ENCODE measurements at places on chromosomes 16 and 17.

DNA sequence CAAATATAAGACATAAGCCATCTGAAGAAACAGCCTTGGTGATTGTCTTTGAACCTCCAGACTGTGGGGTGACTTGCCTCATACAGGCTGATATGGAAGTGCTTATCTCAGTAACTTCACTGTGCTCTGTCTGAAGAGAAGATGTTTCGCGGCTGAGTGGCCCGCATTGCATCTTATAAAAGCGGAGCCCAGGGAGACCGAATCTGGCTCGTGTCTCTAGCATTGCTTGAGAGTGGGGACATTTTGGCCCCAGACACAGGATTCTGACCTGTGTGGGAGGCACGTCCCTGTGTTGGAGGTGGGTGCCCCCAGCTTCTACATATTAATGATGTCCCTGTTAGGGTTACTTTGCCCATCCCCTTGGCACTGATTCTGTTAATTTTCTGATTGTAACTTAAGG, 66.4 kb downstream of the METRNL start:
- H3K4me3 ChIP-seq, result no peak overlapping the region
- peaks cover 6% of the 10 kb centered on the region for H3K4me1 ChIP-seq
- no peak overlapping the region for H3K27ac ChIP-seq
- no peak for DNase-seq
- H3K27me3 ChIP-seq, result peaks cover 40% of the 10 kb centered on the region

DNA sequence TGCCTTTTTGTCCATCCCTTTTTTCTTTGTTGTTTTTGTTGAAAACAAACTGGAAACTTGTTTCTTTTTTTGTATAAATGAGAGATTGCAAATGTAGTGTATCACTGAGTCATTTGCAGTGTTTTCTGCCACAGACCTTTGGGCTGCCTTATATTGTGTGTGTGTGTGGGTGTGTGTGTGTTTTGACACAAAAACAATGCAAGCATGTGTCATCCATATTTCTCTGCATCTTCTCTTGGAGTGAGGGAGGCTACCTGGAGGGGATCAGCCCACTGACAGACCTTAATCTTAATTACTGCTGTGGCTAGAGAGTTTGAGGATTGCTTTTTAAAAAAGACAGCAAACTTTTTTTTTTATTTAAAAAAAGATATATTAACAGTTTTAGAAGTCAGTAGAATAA, 4.9 kb downstream of the SOX9 start:
- no peak overlapping the region for H3K27ac ChIP-seq
- no peak for DNase-seq
- peaks cover 19% of the 10 kb centered on the region for H3K36me3 ChIP-seq
- H3K4me3 ChIP-seq, result peak overlapping the region; percentile 55

GRCh38 chr17:69702078-69702477, 287.6 kb downstream of the MAP2K6 start:
- H3K4me3 ChIP-seq, result no peak overlapping the region
- peaks cover 2% of the 10 kb centered on the region for H3K27me3 ChIP-seq
- DNase-seq, result no peak
- H3K36me3 ChIP-seq, result peaks cover 7% of the 10 kb centered on the region
- no peaks in the 10 kb centered on the region for H3K4me1 ChIP-seq
- H3K27ac ChIP-seq, result no peak overlapping the region

GRCh38 chr16:1414532-1415260, at the start of gene UNKL:
Gene UNKL (minus strand): TSS chr16:1414704. CDS start chr16:1414691, 13 bp downstream.
- H3K27me3 ChIP-seq, result peaks cover 12% of the 10 kb centered on the region
- H3K4me3 ChIP-seq, result peak within 1 kb of the TSS; percentile 82
- peaks cover 12% of the 10 kb centered on the region for H3K36me3 ChIP-seq

- peaks cover 6% of the 10 kb centered on the region for H3K36me3 ChIP-seq
- peaks cover 4% of the 10 kb centered on the region for H3K4me1 ChIP-seq
- H3K27ac ChIP-seq, result no peak overlapping the region
- H3K4me3 ChIP-seq, result no peak overlapping the region
These were observed 2.3 kb upstream of the MEIOC start for GRCh38 chr17:44653954-44654353.

- H3K27ac ChIP-seq, result no peak overlapping the region
- no peak for DNase-seq
- H3K4me1 ChIP-seq, result peaks cover 11% of the 10 kb centered on the region
- peaks cover 56% of the 10 kb centered on the region for H3K27me3 ChIP-seq
- no peaks in the 10 kb centered on the region for H3K36me3 ChIP-seq
These were observed 57.6 kb downstream of the CDRT4 start for GRCh38 chr17:15409721-15410250.

- no peaks in the 10 kb centered on the region for H3K36me3 ChIP-seq
- H3K4me3 ChIP-seq, result no peak overlapping the region
- no peak overlapping the region for H3K27ac ChIP-seq
- DNase-seq, result no peak
These were observed 9.6 kb upstream of the MKS1 start for GRCh38 chr17:58228679-58229078.

DNA sequence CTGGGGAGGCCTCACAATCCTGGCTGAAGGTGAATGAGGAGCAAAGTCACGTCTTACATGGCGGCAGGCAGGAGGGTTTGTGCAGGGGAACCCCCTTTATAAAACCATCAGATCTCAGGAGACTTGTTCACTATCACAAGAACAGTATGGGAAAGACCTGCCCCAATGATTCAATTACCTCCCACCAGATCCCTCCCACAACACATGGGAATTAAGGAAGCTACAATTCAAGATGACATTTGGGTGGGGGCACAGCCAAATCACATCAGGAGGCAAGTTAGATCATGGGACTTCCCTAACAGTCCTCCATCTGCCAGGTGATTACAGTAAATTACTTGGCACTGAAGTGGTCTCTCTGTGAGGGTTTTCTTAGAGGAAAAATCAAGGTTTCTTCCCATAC, 5.3 kb downstream of the TMEM114 start:
- DNase-seq, result no peak
- no peak overlapping the region for H3K27ac ChIP-seq
- peaks cover 33% of the 10 kb centered on the region for H3K27me3 ChIP-seq
- H3K4me3 ChIP-seq, result no peak overlapping the region

DNA sequence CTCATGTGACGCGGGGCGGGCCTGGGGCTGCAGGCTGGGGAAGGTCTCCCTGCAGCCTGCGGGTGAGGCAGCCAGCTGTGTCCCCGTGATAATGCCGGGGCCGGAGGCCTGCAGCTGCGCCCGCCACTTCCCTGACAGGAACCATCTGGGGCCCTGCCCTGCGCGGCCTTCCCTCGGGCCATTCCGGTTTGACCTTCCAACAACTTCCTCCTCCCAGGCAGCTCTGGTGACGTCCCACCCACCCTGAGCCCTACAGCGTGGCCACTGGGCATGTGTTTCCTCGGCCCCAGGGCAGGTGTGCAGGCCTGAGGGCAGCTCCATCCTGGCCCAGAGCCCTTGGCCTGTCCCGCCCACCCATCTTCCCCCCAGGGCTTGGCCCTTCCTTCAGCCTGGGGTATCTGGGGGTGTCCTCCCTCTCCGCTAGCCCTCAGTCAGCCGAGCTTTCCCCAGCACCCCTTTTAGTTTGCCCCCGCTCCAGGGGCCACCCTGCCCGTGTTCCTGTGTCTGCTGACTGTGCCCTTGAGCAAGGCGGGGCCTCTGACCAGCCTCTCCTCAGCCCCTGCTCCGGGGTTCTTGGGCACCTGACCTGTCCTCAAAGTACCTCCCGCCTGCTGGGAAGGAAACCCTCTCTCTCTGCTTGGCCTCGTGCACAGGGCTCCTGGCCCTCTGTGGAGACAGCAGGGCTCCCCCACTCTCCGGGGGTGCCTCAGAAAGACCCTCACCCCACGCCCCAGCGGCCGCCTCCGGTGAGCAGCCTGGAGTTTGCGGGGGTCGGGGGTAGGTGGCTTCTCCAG, at the start of gene CBFA2T3:
CBFA2T3 (minus strand) TSS at position 190 of the 794 bp plus-strand sequence. CDS start 400 bp downstream, outside the sequence.
- peak; percentile 61 for DNase-seq
- no peaks in the 10 kb centered on the region for H3K36me3 ChIP-seq
- peaks cover 35% of the 10 kb centered on the region for H3K4me1 ChIP-seq
- H3K4me3 ChIP-seq, result no peak within 1 kb of the TSS
- peaks cover 5% of the 10 kb centered on the region for H3K27me3 ChIP-seq
- H3K27ac ChIP-seq, result no peak within 1 kb of the TSS

- DNase-seq, result no peak
- no peaks in the 10 kb centered on the region for H3K27me3 ChIP-seq
- H3K4me3 ChIP-seq, result no peak overlapping the region
- H3K27ac ChIP-seq, result no peak overlapping the region
- no peaks in the 10 kb centered on the region for H3K4me1 ChIP-seq
These were observed 572.2 kb upstream of the SOX9 start for GRCh38 chr17:71548540-71549190.

- H3K4me3 ChIP-seq, result no peak overlapping the region
- H3K4me1 ChIP-seq, result peaks cover 82% of the 10 kb centered on the region
- no peak for DNase-seq
- H3K27ac ChIP-seq, result no peak overlapping the region
- H3K27me3 ChIP-seq, result peaks cover 8% of the 10 kb centered on the region
These were observed 9.0 kb downstream of the CCR7 start for GRCh38 chr17:40556198-40556661.

GRCh38 chr16:2712546-2712945, 7.5 kb downstream of the PRSS27 start:
- no peak overlapping the region for H3K27ac ChIP-seq
- DNase-seq, result no peak
- no peaks in the 10 kb centered on the region for H3K4me1 ChIP-seq

- DNase-seq, result no peak
- H3K4me1 ChIP-seq, result peaks cover 30% of the 10 kb centered on the region
- H3K36me3 ChIP-seq, result peaks cover 7% of the 10 kb centered on the region
- peak overlapping the region; percentile 86 for H3K27ac ChIP-seq
- peak overlapping the region; percentile 99 for H3K4me3 ChIP-seq
These were observed 2.2 kb upstream of the UQCRC2 start for GRCh38 chr16:21950782-21951521.

- H3K4me1 ChIP-seq, result peaks cover 15% of the 10 kb centered on the region
- H3K27ac ChIP-seq, result no peak overlapping the region
- peaks cover 16% of the 10 kb centered on the region for H3K36me3 ChIP-seq
- H3K4me3 ChIP-seq, result peak overlapping the region; percentile 6
- DNase-seq, result no peak
These were observed 1.5 kb upstream of the PCYT2 start for GRCh38 chr17:81912441-81913309.

GRCh38 chr16:12267491-12267890, 291.0 kb downstream of the SNX29 start:
- H3K27me3 ChIP-seq, result peaks cover 17% of the 10 kb centered on the region
- peaks cover 5% of the 10 kb centered on the region for H3K4me1 ChIP-seq
- DNase-seq, result peak; percentile 15
- no peak overlapping the region for H3K4me3 ChIP-seq

- DNase-seq, result no peak
- no peak overlapping the region for H3K4me3 ChIP-seq
- H3K36me3 ChIP-seq, result peaks cover 57% of the 10 kb centered on the region
- no peaks in the 10 kb centered on the region for H3K27me3 ChIP-seq
- peaks cover 10% of the 10 kb centered on the region for H3K4me1 ChIP-seq
These were observed 24.4 kb downstream of the SNN start for GRCh38 chr16:11692651-11693050.

DNA sequence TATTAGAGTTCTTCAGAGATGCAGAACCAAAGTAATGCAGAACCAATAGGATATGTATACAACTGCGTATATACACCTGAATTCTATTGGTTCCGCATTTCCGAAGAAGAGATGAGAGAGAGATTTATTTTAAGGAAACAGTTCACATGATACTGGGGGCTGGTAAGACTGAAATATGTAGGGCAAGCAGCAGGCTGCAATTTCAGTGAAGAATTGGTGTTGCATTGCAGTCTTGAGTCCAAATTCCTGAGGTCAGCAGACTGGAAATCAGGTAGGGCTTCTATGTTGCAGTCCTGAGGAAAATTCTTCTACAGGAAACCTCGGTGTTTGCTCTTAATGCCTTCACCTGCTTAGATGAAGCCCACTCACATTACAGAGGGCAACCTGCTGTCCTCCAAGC, 128.2 kb upstream of the MED13 start:
- H3K4me1 ChIP-seq, result peaks cover 29% of the 10 kb centered on the region
- H3K4me3 ChIP-seq, result no peak overlapping the region
- peaks cover 8% of the 10 kb centered on the region for H3K27me3 ChIP-seq
- H3K36me3 ChIP-seq, result no peaks in the 10 kb centered on the region
- peak overlapping the region; percentile 61 for H3K27ac ChIP-seq

DNA sequence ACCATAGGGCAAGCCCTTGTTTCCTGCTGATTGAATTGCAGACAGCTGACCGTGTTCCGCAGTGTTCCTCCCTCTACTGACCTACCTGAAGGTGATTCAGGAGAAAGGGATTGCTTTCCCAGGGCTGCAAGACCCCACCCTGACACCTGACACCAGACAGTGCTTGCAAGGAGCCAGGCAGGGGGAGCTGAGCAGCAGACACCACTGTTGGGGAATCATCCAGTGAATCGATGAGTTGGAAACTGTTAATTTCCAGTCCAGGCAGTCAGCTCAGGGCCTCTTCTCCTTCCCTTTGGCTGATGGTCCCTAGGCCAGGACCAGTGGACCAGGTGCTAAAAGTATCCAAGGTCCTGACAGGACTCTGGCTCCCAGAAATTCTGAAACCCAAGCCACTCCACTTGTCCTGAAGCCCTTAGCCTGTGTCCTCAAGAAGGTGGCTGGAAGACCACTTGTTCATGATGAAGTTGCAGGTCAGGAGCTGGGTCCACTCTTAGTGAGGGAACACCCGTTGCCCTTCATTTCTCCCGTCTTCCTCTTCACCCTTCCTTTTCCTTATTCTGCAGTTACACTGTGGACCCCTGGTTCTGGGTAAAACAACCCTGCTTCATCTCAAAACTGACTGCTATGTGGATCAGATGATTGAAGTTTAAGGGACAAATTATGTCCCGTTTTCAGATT, 9.5 kb upstream of the UNK start:
- H3K36me3 ChIP-seq, result peaks cover 36% of the 10 kb centered on the region
- H3K27ac ChIP-seq, result peak overlapping the region; percentile 2
- H3K4me1 ChIP-seq, result peaks cover 65% of the 10 kb centered on the region
- peak overlapping the region; percentile 5 for H3K4me3 ChIP-seq
- H3K27me3 ChIP-seq, result peaks cover 5% of the 10 kb centered on the region

- H3K36me3 ChIP-seq, result no peaks in the 10 kb centered on the region
- no peaks in the 10 kb centered on the region for H3K27me3 ChIP-seq
- H3K27ac ChIP-seq, result no peak overlapping the region
- H3K4me3 ChIP-seq, result no peak overlapping the region
- H3K4me1 ChIP-seq, result peaks cover 35% of the 10 kb centered on the region
These were observed 898.5 kb downstream of the KCNJ2 start for GRCh38 chr17:71067669-71068407.
